ENCODE measurements at places on chromosomes 1 and 21.

DNA sequence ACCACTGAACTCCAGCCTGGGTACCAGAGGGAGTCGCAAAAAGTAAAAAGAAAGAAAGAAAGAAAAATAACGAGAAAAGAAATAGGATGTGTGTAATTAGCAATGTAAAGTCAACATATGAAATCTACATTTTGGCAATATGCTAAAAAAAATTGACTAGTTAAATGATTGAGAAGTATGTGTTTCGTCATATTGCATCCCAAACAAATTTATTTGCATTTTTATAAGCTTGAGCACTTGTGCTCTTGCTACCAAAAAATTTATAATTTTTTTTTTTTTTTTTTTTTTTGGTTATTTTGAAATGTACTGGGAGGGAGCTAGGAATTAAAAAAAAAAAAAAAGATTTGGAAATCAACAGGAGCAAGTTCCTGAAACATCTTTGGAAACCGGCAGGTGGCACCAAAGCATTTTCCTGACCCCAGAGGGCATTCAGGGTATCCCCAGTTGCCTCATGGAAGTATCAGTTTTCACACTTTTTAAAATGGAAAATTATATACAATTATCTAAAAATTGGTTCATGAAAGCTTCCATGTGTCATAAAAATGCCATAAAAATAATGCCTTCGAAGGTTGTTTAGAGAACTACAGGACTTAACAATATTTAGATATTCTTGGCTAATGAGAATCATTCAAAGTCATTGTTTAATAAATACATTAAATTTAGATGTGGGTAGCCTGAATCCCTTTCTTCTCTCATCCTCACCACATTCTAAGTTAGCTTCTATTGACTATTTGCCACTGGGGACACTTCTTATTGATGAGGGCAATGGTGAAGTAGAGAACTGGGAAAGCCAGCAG is 4.8 kb upstream of the HEATR1 start:
- no peak for DNase-seq

GRCh38 chr1:54132495-54132894 is 20.3 kb downstream of the CDCP2 start:
- no peak for DNase-seq

DNA sequence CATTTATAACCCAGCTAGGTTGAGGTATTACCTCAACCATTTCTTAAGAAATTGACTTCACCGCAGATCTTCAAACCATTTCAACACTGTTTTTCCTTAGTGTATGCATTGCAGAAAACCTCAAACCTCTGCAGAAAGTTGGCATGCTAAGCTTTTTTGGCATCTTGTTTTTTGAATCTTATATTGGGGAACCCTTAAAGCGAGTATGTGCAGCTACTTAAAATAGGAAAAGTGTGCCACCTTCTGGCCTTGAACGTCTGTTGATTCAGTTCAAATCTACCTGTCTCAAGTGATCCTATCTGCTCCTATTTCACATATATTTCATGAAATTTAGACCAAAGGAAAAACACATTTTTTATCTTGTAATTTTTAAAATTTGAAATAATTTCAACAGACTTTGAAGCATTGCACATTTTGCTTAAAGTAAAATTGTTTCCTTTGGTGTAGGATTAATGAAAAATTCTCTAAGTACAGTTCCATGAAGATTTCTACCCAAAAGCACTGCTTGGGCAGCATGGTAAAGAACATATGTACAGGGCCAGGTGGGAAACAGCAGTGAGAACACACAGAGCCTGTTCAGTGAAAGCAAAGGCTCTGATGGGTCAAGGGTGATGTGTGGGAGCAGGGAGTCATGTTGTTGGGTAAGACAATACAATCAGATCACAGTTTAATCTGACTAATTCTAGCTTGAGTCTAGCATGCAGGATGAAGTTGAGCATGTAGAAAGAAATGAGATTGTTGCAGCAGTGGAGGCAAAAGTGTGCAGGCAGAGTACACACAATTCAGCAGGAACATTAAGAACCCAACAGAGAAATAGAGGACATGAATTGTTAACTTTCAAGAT is 17.2 kb downstream of the HENMT1 start:
- peak; percentile 20 for DNase-seq

DNA sequence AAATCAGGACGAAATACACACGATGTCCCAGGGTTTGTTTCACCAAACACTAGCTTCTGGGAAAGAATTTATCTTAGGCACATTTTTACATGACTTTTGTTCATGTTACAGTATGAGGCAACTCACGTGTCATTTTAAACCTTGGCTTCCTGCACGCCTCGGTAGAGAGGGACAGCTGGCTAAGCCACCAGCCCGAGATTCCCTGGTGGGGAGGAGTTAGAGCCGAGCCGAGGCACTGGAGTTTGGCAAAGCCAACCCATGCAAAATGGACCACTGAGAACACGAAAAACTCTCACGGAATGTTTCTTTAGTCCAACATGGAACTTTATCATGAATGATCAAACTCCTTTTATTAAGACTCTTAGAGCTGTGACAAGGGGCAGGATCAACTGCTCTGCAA is 240.0 kb downstream of the DYRK1A start:
- DNase-seq = no peak

GRCh38 chr1:113041569-113042284 is 31.3 kb upstream of the LRIG2 start:
- no peak for DNase-seq

DNA sequence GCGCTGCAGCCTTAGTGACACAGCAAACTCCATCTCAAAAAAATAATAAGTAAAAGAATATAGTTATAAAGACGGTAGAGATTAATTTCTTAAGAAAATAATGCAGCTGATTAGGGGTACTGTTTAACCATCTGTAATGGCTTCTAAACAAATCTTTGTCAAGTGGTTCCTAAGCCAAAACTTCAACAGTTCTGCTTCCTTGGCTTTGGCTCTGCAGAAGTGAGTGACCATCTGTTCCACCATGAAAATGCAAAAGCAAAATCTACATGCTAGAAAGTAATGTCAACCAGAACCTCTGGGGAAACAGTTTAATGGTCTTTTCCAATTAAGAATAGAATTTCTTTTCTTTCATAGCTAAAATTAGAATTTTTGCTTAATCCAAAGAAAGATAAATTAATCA is 8.3 kb upstream of the SH2D5 start:
- no peak for DNase-seq

GRCh38 chr1:31936278-31936980 is 1.7 kb downstream of the PTP4A2 start:
- no peak for DNase-seq

DNA sequence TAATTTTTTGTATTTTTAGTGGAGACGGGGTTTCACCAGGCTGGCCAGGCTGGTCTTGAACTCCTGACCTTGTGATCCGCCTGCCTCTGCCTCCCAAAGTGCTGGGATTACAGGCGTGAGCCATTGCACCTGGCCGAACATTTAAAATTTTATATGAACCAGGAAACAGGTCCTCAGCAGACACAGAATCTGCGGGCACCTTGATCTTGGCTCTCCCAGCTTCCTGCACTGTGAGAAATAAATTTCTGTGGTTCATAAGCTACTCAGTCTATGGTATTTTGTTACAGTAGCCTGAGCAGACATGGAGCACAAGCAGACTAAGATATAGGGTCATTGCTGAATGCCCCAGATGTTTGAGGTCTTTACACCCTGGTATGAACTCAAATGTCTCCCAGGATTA is 23.6 kb upstream of the CTH start:
- no peak for DNase-seq

GRCh38 chr1:42348498-42348897 is 13.5 kb upstream of the FOXJ3 start:
- DNase-seq = no peak

DNA sequence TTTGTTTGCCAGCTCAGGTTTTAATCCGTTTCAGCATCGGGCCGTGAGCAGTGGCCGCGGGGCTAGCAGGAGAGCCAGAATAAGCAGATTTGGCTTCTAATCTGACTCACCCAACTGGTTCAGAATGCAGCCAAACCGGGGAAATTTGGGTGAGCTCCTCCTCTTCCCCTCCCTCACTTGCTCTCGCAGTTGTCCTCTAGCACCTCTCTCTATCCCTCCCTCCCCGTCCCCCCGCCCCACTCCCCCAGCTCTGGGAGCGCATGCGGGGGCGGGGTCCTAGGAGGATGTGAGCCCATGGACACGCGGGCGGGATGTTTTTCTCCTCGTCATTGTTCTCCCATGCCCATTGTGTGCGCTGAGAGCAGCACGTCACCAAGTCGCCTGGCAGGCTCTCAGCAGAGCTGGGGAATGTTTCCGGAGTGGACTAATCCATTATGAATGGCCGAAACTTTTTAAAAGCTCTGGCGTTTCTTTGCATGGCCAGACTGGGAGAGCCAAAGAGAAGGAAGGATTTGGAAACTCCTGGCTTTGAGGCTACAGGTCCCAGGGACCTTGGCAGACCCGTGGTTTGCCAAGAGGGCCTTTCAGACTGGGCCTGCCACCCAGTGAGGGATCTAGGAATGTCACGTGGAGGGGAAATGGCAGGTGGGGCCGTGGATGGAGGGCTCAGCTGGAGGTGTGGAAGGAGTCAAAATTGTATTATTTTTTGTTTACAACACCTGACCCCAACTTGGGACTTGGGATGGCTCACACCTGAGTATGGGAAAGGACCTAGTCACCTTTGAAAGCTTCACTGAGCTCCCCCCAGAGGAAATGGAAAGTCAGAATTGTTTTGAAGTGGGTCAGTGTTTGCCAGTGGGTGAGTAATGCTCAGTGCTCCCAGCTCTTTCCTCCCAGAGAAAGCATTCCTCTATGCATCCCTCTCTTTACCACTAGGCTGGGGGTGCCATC is 39.2 kb downstream of the CDK18 start:
- DNase-seq = no peak

DNA sequence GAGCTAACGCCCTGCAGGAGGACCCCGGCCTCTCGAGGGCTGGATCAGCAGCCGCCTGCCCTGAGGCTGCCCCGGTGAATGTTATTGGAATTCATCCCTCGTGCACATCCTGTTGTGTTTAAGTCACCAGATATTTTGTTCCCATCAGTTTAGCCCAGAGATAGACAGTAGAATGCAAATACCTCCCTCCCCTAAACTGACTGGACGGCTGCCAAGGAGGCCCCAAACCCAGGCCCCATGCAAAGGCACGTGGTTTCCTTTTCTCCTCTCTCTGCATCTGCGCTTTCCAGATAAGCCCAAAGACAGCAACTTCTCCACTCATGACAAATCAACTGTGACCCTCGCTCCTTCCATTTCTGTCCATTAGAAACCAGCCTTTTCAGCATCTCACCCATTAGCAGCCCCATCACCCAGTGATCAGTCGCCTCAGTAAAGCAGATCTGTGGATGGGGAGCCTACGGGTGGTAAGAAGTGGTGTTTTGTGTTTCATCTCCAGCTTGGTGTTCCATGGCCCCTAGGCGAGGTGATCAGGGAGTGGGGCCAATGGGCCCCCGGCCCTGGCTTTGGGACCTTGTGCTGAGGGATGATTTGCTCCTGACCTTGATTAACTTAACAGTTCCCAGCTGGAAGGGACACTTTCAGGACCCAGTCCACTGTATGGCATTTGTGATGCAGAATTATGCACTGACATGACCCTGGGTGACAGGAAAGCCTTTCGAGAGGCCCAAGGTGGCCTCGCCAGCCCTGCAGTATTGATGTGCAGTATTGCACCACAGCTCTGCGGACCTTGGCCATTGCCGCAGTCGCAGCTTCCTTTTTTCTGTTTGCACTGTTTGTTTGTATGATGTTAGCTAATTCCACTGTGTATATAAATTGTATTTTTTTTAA is 5.2 kb downstream of the NPPA start:
- no peak for DNase-seq

DNA sequence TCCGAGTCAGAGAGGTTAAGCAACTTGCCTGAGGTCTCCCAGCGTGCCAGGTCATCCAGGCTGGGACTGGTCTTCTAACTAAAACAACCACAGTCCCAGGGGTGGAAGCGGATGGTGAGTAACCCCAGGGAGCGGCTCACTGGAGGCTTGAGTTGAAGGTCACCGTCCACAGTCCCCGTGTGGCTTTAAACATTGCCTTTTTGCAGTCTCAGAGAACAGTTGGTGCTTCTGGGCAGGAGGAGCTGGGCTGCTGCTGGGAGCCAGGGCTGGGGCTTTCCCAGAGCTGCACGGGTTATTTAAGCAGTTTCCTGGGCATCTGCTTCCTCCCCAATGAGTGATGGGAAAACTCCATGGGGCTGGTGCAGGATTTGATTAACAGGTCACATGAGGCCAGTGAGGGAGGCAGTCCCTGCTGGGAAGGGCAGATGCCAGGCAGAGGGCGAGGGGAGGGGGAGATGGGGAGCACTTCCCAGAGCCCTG is 12.3 kb downstream of the ARHGEF10L start:
- DNase-seq = no peak

DNA sequence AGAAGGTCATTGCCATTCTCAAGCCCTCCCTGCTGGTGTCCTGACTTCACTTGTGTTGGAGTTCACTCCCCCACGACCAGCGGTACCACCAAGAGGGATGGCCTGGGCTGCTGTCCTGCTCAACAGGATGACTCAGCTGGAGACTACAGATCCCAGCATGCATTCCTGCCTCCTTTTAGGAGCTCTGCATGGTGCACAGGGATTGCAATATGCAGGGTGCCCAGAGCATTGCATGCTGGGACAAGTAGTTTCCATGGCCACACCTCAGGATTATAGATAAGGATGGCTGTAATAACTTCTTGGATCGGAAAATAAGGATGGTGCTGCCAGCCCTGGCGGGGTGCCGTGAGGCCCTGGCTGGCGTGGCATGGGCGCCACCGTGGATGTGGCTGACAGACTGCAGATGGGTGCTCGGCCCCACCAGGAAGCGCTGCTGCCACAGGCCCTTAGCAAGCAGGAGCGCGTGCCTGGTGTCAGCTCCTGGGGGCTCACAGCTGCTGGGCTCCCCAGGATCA is 150.0 kb downstream of the CASZ1 start:
- DNase-seq = no peak

- no peak for DNase-seq
These were observed 282.3 kb upstream of the RGS18 start for GRCh38 chr1:191875994-191876393.

- DNase-seq = no peak
These were observed 996 bp upstream of the C1orf159 start for GRCh38 chr1:1116701-1117468.

DNA sequence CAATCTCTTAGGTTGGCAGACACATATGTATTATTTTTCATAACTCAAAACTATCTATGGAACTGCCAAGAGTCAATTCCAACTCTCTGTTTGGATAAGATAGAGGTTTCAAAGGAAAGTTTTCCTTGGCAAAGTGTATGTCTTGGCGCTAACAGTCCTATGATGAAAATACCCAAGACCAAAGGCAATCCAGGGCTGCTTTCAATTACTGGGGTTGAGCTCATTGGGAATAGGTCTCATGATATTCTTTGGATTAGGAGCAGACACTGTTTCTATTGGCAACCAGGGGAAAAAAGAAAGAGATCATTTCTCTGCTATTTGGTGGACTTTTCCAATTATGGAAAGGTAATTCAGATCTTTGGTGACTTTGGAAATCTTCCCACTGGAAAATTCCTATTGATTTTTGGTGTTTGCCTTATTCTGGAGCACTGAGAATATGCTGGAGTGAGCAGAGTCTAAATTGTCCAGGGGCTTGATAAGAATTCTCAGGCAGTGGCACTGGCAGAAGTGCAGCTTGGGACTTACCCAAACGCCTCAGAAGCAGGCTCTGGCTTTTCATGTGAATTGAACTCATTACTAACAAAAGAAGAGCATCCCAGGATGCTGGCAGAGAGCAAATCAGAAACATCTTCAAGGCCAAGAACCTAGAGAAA is 20.4 kb upstream of the PLXNA2 start:
- DNase-seq = no peak

- DNase-seq = no peak
These were observed 23.1 kb upstream of the PKP1 start for GRCh38 chr1:201260236-201260590.

- no peak for DNase-seq
These were observed 20.1 kb upstream of the PTPRF start for GRCh38 chr1:43510621-43511020.

GRCh38 chr1:198959676-198960075 is 320.8 kb downstream of the PTPRC start:
- no peak for DNase-seq

All from GM18507 (cell line).